Ureter (tissue), 1 donor: ENCODE measurements at places on chromosomes 16 and 17. TPM values are rescaled to one million over a fixed set of nuclear protein-coding genes. Genes with fewer than 3 reads are reported as not detected.

- no peak for DNase-seq
Observed at GRCh38 chr17:52147431-52147830, 11.1 kb downstream of the CA10 start.

- no peak for DNase-seq
Observed at GRCh38 chr16:27498916-27499658, 50.6 kb downstream of the GTF3C1 start.

DNA sequence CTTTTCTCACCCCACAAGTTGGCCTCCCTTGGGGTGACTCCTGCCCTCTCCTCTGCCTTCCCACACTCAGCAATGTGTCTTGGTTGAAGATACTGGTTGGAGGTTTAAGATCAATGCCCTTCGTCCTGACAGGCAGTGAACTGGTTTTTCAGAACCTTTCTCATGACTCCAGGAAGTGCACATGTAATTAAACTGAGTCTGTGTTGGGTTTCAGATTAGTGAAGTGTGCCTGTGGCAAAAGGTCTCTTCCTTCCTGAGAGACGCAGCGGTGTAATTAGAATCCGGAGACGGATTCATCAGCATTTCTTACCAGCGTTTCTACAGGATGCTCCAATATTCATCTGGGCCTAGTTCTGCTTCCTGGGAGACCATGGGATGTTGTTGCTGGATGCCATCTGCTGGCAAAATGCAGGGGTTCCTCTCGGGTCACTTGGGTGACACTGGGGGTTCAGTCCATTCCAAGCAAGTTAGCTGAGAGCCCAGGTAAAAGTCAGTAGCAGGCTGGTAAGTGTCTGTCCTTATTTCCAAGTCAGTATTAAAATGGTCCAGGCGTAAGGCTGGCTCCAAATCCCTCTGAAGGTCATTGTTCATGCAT lies 233.3 kb downstream of the XYLT1 start:
- no peak for DNase-seq

- DNase-seq = no peak
Observed at GRCh38 chr17:57513569-57513968, 231.5 kb downstream of the CCDC182 start.

DNA sequence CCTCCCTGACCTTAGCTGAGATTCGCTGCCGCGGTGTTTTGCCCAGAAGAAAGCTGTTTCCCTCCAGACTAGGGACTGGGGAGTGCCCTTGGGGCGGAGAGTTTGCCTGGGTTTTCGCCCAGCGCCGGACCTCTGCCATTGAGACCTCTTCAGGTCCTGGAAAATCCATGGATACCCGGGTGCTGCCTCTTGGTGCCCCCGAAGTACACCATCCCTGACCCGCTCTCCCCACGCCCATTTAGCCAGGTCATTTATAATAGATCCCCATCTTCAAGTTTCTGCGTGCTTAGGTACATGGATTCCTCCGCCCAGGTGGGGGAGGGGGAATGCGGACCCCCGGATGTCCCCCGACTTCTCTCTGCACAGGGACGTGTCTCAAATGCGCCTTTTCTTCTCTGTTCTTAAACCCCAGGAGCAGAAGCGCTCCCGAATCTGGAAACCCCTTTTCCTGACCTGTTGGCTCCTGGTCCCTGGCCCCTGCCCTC lies 15.0 kb upstream of the CBX8 start:
- DNase-seq = no peak

GRCh38 chr16:54936979-54937670 lies 6.5 kb downstream of the IRX5 start:
- no peak for DNase-seq

DNA sequence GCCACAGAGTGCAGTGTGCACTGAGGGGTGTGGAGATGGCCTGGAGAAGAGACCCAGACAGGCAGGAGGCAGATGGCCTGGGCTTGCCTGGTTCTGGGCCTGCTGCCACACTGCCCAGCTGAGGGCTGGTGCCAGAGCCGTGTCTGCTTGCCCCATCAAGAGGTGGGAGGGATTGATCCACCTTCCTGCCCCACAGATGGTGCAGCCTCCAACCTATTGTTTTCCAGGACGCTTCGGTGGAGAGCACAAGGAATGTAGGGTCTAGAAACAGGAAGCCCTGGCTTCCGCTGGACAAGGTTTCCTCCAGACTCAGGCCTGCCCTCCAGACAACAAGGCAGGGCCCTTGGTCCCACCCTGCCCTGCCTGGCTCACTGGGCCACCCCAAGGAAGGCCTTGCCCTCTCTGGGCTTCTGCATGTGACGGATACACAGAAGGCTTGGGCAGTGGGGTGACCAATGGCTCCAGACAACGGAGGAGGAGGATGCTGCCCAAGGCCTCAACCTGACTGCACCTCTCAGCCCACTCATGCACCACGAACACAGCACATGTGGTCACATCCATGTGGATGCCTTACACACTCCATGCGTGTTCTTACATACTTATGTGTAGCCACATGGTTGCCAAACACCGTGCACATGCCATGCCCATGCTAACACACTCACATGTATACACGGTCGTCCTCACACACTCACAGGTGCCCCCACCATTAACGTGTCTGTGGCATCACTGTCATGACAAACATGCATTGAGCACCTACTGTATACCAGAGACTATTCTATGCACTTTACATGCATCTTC lies 6.5 kb upstream of the CDH5 start:
- DNase-seq = no peak

GRCh38 chr17:8300226-8300625 lies 5.0 kb upstream of the SLC25A35 start:
- no peak for DNase-seq

- no peak for DNase-seq
Observed at GRCh38 chr16:27080895-27081294, 14.2 kb downstream of the C16orf82 start.

- no peak for DNase-seq
Observed at GRCh38 chr17:81418710-81419318, 23.6 kb downstream of the BAHCC1 start.

- no peak for DNase-seq
Observed at GRCh38 chr17:52678211-52678610, 519.7 kb upstream of the CA10 start.

GRCh38 chr17:73058022-73058421 lies 34.5 kb downstream of the SLC39A11 start:
- no peak for DNase-seq

GRCh38 chr17:69282002-69282401 lies 44.9 kb downstream of the ABCA5 start:
- no peak for DNase-seq

DNA sequence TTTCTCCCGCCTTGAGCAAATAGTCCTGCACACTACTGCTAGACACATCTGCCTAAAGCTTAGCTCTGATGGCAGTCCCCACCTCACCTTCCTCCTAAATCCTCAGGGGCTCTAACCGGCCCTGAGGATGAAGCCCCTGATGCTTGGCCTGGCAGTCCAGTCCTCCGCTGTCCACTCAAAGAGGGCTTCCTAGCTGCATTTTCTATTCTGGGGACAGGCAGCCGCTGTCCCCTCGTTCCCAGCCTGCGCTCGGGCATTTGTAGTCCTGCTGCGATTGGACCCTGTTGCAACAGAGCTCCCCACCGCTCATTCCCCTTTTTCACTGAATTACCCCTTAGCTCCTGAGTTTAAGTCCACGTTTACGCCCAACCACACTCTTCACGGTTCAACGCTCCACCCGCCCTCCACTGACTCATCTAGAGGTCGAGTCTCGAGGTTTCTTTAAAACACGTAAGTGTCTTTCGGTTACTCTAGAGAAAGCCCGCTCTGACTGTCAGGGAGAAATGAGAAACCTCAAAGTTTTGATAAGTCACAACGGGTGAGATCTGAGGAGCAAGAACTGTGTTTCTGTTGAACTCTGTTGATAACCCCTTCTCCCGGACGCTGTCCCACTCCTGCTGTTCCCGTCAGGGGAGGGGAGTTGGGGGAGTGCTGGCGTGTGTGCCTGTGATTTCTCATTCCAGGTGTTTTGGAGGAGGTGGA lies 4.5 kb downstream of the CCR7 start:
- DNase-seq = peak; percentile 64

DNA sequence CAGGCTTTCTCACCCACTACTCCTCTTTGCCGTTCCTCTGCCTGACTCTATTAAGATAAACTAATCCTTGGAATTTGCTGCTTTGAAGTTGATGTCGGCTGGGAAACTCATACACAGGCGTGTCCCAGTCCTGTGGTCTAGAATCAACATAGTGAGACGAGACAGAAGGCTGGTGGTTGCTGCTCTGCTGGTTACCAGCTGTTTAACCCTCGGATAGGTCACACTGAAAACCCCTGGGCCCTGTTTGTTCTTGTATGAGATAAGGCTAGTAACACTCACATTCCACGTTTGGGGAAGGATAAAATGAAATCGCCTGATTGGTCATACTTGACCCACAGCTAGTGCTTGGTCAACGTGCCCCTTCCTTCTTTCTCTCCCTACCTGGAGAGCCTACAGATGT lies 517.0 kb downstream of the CDH13 start:
- DNase-seq = no peak

- no peak for DNase-seq
Observed at GRCh38 chr16:57688987-57689761, 5.4 kb upstream of the DRC7 start.

DNA sequence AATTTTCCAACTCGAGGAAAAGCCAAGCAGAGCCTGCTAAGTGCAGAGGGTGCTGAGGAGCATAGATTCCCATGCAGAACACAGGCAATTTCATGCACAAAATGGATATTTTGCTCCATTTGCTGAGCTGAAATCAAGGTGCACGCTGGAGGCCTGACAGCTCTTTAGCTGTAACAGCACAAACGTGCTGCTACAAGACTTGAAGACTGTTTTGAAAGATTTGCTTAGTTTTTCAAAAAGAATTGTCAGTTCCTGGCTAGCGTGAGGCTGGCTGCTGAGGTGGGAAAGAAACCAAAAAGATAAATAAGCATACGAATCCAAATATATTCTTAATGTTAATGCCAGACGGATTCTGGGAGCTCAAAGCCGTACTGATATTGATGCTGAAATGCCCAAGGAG lies 309.0 kb upstream of the MAF start:
- no peak for DNase-seq

- no peak for DNase-seq
Observed at GRCh38 chr17:47776330-47777197, 43.5 kb downstream of the TBX21 start.

GRCh38 chr17:17182598-17183136 lies 23.5 kb downstream of the PLD6 start:
- DNase-seq = no peak

DNA sequence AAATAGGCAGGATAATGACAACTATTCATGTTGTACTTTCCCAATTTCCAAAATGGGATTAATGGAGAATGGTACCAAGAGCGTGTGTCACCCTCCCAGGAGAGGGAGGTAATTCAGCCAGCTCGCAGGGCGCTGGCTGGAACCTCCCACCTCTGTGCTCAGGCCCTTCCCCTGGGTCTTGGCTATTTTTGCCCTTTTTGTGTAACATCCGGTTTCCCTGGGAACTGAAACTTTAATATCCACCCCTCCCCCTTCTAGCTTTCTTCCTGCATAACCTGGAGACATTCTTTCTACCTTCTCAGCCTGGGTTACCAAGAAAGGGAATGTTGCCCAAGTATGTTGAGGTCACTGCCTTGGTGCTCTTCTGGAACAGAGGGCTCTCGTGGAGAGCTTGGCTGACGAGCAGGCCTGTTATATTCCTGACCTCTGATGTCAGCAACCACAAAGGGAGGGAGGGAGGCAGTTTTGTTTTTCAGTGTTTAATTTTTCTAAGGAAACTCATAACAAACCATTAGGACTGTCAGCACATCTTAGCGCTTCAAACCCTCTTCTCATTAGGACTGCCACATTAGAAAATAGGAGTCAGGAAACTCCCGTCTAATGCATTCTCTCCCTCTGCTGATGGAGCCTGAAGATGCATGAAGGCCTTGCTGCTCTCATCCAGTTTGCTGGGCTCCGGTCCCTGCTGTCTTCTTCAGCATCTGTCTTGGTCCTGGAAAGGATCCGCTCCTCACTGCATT lies 25.6 kb downstream of the ITGB3 start:
- peak; percentile 67 for DNase-seq

DNA sequence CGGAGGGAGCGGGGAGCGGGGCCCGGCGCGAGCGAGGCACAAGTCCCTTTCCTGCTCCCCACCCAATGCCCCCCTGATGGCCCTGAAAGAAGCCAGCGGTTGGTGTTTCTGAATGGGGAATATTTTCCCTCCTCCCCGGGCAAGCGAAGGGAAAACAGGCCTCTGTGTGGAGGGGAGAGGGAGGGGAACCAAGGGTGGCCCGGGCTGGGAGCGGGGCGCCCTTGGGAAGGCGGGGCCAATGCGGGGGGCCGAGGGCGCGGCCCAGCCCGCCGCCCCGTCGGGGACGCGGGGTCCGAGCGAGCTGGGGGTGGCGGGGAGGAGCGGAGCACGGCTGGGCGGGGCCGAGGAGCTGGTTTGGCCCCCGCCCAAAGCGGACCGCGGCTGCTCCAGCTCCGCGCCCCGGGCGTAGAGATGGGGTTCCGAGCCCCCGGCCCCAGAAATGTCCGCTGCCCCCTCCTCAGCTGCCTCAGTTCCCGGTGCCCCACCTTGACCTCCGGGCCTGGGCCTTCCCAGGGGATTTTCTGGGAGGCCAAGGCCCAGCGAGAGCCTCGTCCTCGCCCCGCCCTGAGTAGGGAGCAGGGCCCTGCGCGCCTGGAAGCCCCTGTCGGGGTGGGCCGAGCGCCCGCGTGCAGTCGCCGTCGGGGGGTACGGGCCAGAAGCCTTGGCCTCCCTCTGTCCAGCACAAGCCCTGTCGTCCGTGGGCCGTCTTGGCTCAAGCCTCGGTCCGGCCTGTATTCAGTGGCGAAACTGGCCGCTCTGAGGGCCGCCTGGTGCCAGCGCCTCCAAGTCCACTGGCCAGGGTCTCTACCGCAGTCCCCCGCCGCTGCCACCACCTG lies 3.9 kb upstream of the HEXIM1 start:
- no peak for DNase-seq

GRCh38 chr16:10859020-10859419 lies 18.0 kb upstream of the CIITA start:
- no peak for DNase-seq

DNA sequence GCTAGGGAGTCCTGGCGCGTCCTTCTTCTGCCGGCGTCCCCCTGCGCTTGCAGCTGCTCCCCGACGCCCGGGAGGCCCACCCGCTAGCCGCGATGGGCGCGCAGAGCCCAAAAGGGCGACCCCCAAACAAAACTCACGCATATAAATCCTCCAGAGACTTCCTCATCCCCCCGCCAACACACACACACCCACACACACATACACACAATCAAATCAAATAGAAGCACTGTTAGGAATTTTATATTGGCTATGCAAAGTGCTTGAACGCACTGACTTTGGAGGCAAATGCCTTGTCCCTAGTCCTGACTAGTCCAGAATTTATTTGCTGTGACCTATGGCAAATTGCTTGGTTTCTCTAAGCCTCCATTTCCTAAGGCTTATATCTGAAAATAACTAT lies 23.8 kb upstream of the CRYM start:
- DNase-seq = no peak

EFCAB13 gene
- total RNA-seq = 15.4 TPM

FBXO39 gene
- 0.23 TPM for total RNA-seq

ITFG1 gene
- total RNA-seq = 55.6 TPM

ITGB3 gene
- total RNA-seq = 13.2 TPM

ZBTB4 gene
- total RNA-seq = 65.5 TPM

GRB7 gene
- total RNA-seq = 37.4 TPM

CCT6B gene
- 6.3 TPM for total RNA-seq

KCNJ18 gene
- total RNA-seq = not detected

SNTB2 gene
- 45.7 TPM for total RNA-seq

KREMEN2 gene
- total RNA-seq = not detected

TEX19 gene
- not detected for total RNA-seq
